ENCODE measurements at places on chromosomes 2 and 18. TPM values are rescaled to one million over a fixed set of nuclear protein-coding genes. Genes with fewer than 3 reads are reported as not detected.

DNA sequence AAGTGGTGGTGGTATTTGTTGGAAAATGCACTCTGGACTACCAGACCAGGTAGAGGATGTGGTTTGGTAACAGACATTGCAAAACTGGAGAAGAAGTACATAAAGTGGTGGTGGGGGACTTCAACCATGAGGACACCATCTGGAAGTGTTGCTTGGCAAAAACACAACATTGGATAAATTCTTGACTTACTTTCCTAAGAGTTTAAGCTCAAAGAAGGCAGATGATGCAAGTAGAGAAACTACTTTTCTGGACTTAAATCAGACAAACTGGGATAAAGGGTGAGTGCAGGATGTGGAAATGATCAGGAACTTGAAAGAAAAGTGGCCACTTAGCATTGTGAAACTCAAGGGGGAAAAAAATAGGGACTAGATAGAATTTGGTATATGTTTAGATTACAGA lies 487.4 kb downstream of the ZEB2 start:
- H3K4me1 ChIP-seq = no peaks in the 10 kb centered on the region
- DNase-seq = no peak
- H3K27ac ChIP-seq = no peak overlapping the region
- no peaks in the 10 kb centered on the region for H3K36me3 ChIP-seq
- H3K4me3 ChIP-seq = no peak overlapping the region
- no peaks in the 10 kb centered on the region for H3K27me3 ChIP-seq

GRCh38 chr2:44016282-44016681 lies 20.5 kb upstream of the LRPPRC start:
- H3K27me3 ChIP-seq = no peaks in the 10 kb centered on the region
- no peak overlapping the region for H3K27ac ChIP-seq
- H3K4me3 ChIP-seq = no peak overlapping the region
- H3K4me1 ChIP-seq = no peaks in the 10 kb centered on the region

- H3K27me3 ChIP-seq = no peaks in the 10 kb centered on the region
- H3K4me1 ChIP-seq = no peaks in the 10 kb centered on the region
- no peaks in the 10 kb centered on the region for H3K36me3 ChIP-seq
- no peak overlapping the region for H3K4me3 ChIP-seq
- H3K27ac ChIP-seq = no peak overlapping the region
Observed at GRCh38 chr2:167404627-167405284, 516.5 kb downstream of the XIRP2 start.

GRCh38 chr2:38064801-38065501 lies 11.0 kb downstream of the CYP1B1 start:
- no peaks in the 10 kb centered on the region for H3K36me3 ChIP-seq
- DNase-seq = no peak
- no peaks in the 10 kb centered on the region for H3K27me3 ChIP-seq
- no peak overlapping the region for H3K27ac ChIP-seq
- no peaks in the 10 kb centered on the region for H3K4me1 ChIP-seq
- H3K4me3 ChIP-seq = no peak overlapping the region

- peaks cover 15% of the 10 kb centered on the region for H3K4me1 ChIP-seq
- DNase-seq = no peak
- H3K36me3 ChIP-seq = no peaks in the 10 kb centered on the region
- no peaks in the 10 kb centered on the region for H3K27me3 ChIP-seq
- H3K27ac ChIP-seq = peak overlapping the region; percentile 28
Observed at GRCh38 chr2:121596221-121597080, 52.8 kb downstream of the CLASP1 start.

DNA sequence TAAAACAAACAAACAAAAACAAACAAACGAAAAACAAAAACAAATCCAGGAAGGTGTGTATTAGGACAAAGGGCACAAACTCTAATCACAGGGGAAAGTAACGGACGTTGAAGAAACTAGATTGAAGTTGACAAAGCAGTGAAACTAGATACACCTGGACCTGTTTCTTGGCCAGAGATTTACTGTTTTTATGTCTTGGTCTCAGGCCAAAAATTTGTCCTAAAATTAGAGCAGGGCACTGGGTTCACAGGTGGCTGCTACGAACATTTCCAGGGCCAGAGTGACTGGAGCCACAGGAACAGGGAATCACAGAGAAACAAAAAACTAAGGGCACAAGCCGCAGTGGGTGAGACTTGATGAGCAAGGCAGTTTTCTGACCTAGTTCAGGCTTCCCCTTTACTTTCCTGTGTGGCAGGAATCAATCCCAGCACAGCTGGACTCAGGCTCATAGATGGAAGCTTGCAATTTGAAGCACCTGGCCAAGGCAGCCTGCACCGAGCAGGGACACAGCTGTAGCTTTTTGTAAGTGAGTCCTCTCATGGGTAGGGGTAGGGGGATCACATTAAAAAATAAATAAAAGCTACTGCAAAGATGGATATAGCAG lies 329.4 kb downstream of the DLGAP1 start:
- no peaks in the 10 kb centered on the region for H3K36me3 ChIP-seq
- no peak for DNase-seq
- no peaks in the 10 kb centered on the region for H3K27me3 ChIP-seq
- no peak overlapping the region for H3K4me3 ChIP-seq

GRCh38 chr18:58570360-58571064 lies 58.4 kb downstream of the ALPK2 start:
- H3K36me3 ChIP-seq = no peaks in the 10 kb centered on the region
- peaks cover 18% of the 10 kb centered on the region for H3K4me1 ChIP-seq
- H3K27me3 ChIP-seq = no peaks in the 10 kb centered on the region
- DNase-seq = no peak

DNA sequence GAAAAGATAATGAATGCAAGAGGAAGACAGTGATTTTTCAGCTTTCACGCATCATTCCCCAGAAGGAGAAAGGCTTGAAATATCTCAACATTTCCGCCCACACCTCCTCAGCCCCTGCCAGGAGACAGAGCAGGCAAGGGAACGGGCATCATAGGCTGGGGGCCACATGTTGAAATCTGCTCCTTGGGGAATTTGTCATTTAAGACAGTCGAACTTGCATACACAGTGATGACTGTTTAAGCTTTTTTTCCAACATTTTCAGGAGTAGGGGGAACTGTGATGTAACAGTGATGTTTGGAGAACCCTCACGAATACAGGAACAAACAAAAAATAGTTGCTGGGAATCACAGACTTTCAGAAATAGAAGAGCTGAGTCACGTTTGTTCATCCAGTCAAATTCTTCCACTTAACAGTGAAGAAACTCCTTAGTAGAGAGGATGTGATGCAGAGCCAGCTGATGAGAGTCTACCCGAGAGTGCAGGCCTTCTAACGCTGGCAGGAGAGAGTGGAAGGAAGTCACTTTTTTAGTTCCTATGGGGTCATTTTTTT lies 266.8 kb downstream of the ALPK2 start:
- H3K27me3 ChIP-seq = no peaks in the 10 kb centered on the region
- H3K36me3 ChIP-seq = peaks cover 15% of the 10 kb centered on the region
- H3K4me3 ChIP-seq = no peak overlapping the region
- H3K4me1 ChIP-seq = peaks cover 28% of the 10 kb centered on the region

GRCh38 chr18:13447621-13448334 lies 229.2 kb downstream of the LDLRAD4 start:
- no peak for DNase-seq
- no peaks in the 10 kb centered on the region for H3K27me3 ChIP-seq
- no peaks in the 10 kb centered on the region for H3K36me3 ChIP-seq

DNA sequence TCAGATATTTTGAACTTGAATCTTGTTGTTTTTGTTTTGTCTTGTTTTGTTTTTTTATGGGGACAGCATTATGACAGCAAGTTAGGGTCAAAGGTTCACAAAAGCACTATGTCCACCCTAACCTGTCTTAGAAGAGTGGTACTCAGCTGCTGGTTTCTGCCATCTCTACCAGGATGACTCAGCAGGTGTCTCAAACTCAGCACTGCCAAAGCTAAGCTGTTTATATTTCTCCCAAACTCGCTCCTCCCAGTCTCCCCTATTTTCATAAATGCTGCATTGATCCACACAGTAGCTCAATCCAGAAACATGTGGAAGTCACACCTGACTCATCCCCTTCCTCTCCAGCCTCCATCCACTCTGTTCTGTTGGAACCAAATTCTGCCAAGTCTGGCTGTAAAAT lies 134.9 kb downstream of the ZBTB7C start:
- no peaks in the 10 kb centered on the region for H3K36me3 ChIP-seq
- no peaks in the 10 kb centered on the region for H3K4me1 ChIP-seq
- no peak overlapping the region for H3K4me3 ChIP-seq

DSG1 gene
- total RNA-seq = not detected

CTAGE1 gene
- not detected for total RNA-seq

REG3G gene
- total RNA-seq = not detected

SERPINB13 gene
- total RNA-seq = not detected

PROKR1 gene
- total RNA-seq = 1.1 TPM

NLRC4 gene
- 1.6 TPM for total RNA-seq

C2orf74 gene
- total RNA-seq = 26.3 TPM

Measured in sigmoid colon (tissue), 7 donors.